ENCODE measurements at places on chromosomes 11 and 22.

GRCh38 chr11:78841456-78842060, 266.9 kb upstream of the NARS2 start:
- DNase-seq = no peak

GRCh38 chr11:118079491-118079890, 2.6 kb downstream of the TMPRSS4 start:
- DNase-seq = no peak

GRCh38 chr11:64529559-64530520, 61.2 kb upstream of the SLC22A12 start:
- DNase-seq = no peak

- DNase-seq = no peak
These were observed 713.9 kb downstream of the ETS1 start for GRCh38 chr11:127873478-127873877.

DNA sequence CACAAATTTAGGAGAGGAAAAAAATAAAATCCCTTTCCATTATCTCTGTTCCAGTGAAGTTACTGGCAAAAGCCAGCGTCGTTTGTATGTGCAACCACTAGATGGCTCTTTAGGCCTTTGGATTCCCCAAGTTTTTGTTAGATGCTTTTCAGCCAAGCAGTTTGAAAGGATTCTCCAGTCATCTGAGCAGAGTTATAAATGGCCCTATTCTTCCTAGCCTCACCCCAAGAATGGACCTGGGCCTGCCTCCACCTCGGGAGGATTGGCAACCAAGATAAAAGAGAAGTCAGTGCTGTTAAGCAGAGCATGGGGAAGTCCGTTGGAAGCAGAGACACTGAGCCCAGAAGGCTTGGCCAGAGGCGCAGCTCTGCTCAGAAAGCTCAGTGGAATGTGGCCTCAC, 15.4 kb downstream of the FAM181B start:
- DNase-seq = no peak

- DNase-seq = no peak
These were observed 83.5 kb downstream of the BDNF start for GRCh38 chr11:27616711-27617110.

GRCh38 chr11:85682330-85683305, 3.4 kb downstream of the CCDC89 start:
- no peak for DNase-seq

DNA sequence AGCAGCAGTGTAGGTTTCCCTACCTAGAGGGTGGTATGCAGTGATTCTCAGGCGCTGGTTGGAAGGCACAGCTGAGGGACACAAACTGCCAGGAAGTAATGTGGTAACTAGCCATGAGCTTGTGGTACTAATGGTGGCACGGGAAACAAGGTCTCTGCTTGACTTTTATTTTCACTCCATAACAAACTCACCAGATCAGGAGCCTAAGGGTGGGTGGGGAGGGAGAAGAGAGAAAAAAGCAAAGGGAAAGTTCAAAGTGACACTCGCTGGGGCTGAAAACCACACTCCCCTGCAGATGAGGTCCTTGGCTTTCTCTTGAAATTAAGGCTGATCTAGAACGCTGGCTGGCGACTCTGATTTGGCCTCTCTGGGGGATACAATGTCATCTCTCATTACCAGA, 22.0 kb downstream of the TRAF6 start:
- no peak for DNase-seq

- no peak for DNase-seq
These were observed 13.1 kb upstream of the RAB38 start for GRCh38 chr11:88188251-88188931.

- DNase-seq = no peak
These were observed 7.0 kb upstream of the KCNE3 start for GRCh38 chr11:74474316-74474715.

DNA sequence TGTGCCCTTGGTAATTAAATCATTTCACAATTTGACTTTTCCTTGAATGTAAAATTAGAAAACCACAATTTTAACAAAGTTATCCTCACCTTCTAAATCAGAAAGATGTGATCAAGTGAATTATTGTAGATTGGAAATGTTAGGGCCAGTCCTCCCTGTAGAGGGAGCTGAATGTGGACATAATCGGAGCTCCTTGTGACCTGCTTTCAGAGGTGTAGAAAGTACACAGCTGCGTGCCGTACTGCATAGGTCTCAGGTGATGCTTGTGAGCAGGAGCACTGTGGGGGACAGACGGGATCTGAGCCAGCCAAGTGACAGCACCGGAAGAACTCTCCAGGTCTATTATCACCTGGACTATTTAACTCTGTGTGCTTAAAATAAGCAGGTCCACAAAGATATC, 338.0 kb downstream of the AASDHPPT start:
- no peak for DNase-seq

DNA sequence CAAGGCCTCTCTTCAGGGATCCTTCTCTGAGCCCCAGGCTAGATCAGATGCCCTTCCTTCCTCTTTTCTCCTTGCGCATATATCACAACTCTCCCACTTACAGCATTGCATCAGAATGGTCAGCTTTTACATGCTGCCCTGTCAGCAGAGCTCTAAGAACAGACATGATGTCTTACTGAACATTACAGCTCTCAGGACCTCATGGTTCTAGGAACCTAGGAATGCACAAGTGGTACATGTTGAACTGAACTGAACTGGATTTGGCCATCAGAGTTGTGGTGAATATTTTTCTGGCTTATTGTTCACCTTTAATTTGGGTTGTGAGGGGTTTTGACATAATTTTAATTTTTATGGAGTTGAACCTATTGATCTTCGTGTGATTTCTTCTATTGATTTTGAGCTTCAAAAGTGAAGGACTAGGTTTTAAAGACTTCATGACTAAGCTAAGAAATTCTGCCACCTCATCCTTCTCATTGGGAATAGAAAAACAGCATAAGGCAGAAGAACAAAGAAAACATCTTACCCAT, 37.7 kb upstream of the SPON1 start:
- no peak for DNase-seq

DNA sequence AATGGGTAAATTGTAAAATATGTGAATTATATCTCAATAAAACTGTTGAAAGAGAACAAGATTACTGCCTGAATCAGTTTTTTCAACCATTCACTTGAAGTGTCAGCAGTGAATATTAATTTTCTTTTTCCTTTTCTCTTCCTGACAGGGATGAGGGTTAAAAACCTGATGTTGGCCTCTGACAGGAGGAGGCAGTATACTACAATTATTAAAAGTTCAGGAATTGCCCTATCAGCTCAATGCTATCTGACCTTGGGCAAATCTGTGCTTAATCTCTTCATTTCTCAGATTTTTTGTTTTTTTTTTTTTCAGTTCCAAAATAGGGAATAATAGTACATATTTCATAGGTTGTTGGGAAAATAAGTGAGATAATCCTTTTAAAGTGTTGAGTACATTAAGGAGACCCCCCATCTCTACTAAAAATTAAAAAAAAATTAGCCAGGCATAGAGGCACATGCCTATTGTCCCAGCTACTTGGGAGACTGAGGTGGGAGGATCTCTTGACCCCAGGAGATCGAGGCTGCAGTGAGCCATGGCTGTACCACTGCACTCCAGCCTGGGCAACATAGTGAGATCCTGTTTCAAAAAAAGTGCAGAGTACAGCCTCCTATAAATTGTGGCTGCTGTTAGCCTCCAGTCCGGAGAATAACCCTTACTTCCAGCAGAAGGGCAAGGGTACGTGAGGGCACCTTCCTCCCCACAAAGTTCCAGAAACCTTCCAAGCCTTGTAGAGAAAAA, 48.8 kb downstream of the TRIM44 start:
- no peak for DNase-seq

DNA sequence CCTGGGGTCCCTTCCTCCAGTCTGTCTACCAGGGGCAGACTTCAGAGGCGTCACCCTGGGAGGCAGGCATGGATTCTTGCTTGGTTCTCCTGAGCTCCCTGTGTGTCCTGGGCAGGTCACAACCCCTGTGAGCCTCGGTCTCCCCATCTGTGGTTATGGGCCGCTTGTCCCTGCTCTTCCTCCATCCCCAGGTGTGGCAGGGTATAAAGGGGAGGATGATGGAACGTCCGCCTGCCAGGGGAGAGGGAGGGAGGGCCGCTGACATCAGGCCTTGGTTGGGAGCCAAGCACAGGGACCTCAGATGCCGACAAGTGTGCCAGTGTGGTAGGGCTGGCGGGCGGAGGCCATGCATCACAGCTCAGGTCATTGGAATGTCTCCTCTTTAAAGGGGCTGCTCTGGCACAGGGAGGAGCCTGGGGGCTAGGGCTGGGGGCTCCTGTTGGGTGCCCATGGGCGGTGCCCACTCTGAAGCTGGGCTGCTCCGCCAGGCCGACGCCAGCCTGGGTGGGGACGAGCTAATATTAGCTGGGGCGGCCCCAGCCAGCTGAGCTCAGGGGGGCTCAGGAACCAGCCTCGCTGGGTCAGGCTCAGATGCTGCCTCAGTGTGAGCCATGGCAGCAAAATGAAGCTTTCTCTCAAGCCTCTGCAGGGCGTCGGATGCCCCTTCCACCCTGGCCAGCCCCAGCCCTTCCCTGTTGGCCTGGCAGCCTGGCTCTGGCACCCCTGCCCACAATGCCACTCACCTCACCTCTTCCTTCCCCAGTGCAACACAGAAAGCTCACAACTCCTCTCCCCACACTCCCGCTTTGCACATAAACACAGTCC, 12.8 kb downstream of the KCNC1 start:
- DNase-seq = no peak

DNA sequence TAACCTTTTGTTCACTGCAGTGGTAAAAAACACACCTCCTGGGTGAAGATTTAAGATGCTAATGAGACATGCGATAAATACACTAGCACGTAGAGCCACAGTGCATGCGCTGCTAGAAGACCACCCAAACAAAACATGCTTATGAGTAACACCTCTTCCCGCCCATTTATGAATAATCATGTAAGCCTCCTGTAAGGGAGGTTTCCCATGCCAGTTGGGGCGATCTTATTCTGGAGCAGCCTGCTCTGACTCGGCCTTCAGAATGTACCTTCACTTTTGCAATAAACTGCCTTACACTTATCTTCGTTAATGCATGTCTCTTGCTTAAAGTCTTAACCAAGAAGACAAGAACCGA, 18.1 kb upstream of the SCARF2 start:
- no peak for DNase-seq

DNA sequence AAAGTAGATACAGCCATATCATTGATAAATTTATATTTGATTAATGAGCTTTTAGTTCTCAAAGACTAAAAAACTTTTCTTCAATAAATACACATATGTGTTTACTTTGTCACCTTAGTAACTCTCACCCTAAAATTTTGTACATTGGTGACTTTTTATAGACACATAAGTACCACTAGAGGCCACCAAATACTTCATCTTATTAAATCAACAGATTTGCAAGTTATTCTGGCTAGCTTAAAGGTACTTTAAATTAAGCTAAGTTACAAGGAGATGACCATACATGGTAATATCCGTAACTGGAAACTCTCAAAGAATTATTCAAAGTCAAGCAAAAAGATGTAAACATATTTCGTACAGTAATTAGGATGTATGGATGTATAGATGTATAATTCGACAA, 112.2 kb downstream of the SBF2 start:
- DNase-seq = no peak

DNA sequence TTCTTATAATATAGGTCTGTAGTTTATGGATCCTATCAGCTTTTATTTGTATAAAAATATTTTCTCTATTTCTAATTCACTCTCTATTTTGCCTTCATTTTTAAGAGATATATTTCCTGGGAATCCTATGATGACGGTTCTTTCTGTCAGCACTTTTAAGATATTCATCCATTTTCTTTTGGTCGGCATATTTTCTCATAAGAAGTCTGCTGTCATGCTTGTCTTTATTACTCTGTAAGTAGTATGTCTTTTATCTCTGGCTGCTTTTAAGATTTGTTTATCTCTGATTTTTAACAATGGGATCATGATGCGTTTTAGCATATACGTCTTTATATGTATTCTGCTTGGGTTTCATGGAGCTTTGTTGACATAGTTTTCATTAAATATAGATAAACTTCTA, 175.5 kb downstream of the SNX19 start:
- no peak for DNase-seq

DNA sequence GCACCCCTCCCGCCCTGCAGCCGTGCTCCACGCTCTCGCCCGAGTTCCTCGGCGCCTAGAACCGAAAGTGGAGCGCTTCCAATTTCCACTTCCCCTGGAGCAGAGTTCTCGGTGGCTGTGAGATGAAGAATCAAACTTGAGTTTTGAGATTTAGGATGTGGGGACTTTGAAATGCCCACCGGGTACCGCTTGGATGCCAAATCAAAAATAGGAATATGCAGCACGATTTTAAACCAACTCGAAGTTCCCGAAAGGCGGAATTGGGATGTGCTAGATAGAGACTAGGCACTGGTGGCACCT, 569 bp downstream of the POLA2 start:
- DNase-seq = no peak

DNA sequence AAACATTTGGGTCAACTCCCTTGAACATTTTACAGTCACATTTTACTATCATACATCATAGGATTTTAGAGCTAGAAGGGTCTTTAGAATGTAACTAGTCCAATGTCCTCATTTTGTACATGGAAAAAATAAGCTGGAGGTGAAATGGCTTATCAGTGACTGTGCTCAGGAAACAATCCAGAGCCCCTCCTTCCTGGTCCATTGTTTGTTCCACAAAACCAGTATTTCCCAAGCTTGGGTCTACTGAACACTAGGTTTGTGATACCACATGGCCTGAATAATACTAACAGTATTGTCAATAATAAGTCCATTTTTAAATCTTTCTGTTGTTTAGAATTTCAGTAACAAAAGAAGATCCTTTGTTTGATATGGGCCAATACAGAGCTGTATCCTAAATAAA, 27.1 kb downstream of the PDGFD start:
- no peak for DNase-seq

GRCh38 chr11:97722065-97722464, 1298.7 kb upstream of the CNTN5 start:
- DNase-seq = no peak

GRCh38 chr11:77202941-77203900, 75.2 kb downstream of the MYO7A start:
- no peak for DNase-seq

DNA sequence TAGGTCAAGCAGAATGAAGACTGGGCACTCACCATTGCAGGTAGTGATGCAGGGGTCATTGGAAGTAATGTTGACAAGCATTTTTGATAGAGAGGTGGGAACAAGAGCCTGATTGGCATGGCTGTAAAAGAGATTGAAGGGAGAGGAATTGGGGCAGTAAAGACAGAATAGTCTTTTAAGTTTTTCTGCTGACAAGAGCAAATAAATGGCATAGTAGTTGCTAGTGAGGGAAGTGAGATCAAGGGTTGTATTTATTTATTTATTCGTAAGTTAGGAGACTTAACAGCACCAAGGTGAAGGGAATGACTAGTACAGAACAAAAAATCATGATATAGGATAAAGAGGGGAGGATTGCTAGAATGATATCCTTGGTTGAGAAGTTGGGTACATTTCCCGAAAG, 11.0 kb downstream of the SYT9 start:
- DNase-seq = no peak
